ENCODE measurements at places on chromosomes 3 and 15.

DNA sequence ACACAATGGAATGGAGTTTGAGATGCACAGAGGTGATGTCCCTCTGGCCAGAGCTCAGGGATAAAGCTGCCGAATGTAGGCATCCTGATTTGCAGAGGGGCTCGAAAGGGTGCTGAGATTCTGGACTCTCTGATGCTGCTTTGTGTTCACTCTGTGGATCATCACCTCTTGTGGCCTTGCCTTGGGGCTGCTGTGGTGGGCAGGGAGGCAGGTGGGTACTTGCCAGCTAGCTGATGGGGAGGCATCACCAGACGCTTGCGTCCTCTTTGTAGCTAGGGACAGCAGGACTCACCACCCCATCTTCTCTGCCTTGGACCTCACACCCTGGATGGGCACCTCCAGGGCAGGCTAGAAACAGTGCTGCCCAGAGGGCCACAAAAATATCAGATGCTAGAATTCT, 14.6 kb upstream of the RASGRF1 start:
- no peak for DNase-seq

GRCh38 chr3:42906070-42906847, at the start of gene ZNF662:
TSS of gene ZNF662 (plus strand) at chr3:42906142. CDS start at chr3:42908115, 1,973 bp downstream.
- DNase-seq, result no peak

DNA sequence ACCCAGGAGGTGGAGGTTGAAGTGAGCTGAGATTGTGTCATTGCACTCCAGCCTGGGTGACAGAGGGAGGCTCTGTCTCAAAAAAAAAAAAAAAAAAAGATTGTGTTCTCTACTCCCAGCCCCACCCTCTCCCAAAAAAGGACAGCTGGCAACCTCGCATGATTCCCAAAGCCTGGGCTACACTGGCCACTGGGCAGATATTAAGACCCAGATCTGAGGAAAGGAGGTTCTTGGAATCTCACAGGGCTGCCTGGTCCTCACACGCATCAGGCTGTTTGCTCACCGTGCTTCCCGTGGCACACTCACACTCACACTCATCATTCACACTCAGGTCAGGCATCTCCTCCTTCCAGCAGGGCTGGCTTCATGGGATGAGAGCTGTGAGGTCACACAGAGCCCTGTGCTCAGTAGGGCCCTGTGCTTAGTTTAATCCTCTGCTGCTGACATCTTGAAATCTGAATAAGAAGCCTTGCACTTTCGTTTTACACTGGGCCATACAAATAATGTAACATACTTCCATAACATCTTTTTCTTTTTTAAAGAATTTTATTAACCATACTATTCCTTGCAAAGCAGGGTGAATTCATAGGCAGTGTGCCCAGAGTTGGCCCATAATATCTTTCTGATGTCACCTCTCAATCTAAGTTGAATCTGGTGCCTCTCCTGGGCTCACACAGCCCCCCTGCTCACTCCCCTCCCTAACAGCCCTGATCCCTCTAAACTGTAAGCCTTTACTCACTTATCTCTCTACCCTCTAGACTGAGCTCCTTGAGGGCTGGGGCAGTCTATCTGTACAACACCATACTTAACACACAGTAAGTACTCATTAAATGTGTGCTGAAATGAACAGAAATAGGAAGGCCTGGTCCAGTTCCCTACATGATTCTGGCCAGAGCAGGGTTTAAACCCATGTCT, 50.2 kb upstream of the C15orf39 start:
- no peak for DNase-seq

DNA sequence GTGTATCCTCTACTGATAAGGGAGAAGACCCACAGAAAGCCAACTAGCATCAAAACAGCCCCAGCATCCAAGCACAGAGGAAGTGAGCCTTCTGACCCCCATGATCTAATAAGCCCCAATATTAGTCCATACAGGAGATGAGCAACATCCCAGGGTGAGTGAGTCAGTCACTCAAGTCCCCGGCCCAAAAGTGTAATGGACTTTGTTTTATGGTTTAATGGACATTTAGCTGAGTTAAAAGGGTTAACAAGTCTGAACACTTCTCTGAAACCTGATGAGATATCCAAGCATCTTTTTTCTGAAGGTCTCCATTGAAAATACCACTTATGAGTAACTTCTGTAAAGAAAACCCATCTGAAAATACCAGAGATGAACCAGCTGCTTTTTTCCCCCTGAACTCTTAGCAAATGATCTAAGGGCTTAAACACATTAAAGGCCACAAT, 115.6 kb downstream of the GREM1 start:
- DNase-seq, result no peak

DNA sequence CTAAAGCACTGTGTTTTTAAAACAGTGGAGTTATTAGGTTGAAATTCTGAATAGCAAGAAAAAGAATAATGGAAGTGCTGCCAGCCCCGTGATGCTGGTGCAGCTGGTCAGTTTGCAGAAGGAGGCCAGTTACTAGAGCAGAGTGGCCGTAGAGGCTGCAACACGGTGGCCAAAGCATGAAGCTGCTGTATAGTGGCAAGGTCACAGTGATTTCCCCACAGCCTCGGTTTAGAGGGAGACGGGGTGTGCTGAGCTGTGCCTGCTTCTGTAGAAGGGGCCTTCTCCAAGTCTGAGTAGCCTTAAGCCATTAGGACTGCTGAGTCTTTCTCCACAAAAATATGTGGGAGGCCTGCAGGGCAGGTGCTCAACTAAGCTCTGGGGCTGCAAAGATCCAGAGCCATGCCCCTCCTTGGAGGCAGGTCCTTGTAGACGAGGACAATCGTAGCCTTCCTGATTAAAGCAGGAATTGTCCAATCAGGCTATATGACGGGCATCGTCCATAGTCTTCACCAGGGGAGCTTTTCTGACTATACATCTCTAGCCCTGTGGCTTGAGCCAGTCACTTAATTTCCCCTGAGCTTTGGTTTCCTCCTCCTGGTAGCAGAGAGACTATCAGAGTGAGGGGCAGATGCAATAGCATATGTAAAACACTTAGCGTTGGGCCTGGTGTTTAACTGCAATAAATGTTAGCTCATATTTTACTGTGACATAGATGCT, 151.6 kb downstream of the PGPEP1L start:
- DNase-seq, result no peak
